ENCODE measurements at places on chromosomes 16 and 17. TPM values are rescaled to one million over a fixed set of nuclear protein-coding genes. Genes with fewer than 3 reads are reported as not detected.

- DNase-seq, result peak; percentile 97
Measured at GRCh38 chr17:76271669-76272540, 6.8 kb downstream of the UBALD2 start.

DNA sequence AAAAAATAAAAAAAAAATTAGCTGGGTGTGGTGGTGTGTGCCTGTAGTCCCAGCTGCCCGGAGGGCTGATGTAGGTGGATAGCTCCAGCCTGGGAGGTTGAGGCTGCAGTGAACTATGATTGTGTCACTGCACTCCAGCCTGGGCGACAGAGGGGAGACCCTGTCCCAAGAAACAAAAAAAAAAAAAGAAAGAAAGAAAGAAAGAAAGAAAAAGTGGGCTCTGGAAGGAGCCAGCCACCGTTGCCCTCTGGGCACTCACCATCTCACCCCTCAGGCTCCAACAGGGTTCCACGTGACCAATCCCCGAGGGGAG, 87.3 kb upstream of the TOB1 start:
- DNase-seq, result no peak

DNA sequence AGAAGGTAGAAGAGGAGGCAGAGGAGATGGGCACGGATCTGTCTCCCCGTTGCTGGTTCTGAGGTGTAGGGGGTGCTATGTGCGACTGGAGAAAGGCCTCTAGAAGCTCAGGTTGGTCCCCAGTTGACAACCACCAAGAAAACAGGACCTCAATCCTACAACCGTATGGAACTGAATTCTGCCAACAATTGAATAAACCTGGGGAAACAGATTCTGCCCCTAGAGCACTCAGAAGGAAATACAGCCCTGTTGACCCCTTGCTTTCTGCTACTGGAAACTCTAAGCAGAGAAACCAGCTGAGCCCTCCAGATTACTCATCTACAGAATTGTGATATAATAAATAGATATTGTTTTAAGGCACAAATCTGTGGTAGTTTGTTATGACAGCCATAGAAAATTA, 313.0 kb upstream of the GOT2 start:
- DNase-seq, result no peak

ASB16 gene
- total RNA-seq, result not detected

DNA sequence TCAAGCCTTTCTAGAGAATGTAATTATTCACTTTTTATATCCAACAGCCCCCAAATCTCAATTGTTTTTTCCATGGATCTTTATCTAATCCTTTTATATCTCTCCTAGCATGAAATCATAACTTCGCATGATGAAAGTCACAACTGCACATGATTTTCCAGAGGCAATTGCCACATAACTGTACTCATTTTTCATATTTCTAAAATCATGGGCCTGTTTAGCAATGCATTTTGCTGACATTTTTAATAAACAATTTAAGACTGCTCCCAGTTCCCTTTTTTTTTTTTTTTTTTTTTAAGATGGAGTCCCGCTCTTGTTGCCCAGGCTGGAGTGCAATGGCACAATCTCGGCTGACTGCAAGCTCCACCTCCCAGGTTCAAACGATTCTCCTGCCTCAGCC, 83.5 kb downstream of the VMP1 start:
- no peak for DNase-seq

- DNase-seq, result peak; percentile 80
Measured at GRCh38 chr16:68752602-68753001, 15.5 kb downstream of the CDH1 start.

DNA sequence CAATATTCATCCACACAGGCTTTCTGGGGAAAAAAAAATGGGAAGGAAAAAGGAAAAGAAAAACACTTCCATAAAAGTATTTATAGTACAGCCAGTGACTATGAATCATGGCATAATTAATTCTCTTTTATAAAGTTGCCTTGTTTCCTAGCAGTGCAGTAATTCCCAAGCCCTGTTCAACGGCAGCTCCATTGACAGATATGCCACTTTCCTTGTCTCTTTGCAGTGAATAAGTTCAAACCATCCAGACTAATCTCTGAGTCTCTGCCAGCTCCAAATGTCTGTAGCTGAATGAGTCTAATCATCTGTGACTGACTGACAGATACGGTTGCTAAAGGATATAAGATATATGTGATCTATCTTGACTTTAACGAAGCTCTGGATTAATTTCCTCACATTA, 52.9 kb upstream of the KCNJ16 start:
- no peak for DNase-seq

GRCh38 chr16:1781758-1782407, 488 bp downstream of the SPSB3 start:
- DNase-seq, result peak; percentile 32

GRCh38 chr16:23679274-23679985, 741 bp downstream of the PLK1 start:
- peak; percentile 50 for DNase-seq

ZFP3 gene
- 0.83 TPM for total RNA-seq

DNA sequence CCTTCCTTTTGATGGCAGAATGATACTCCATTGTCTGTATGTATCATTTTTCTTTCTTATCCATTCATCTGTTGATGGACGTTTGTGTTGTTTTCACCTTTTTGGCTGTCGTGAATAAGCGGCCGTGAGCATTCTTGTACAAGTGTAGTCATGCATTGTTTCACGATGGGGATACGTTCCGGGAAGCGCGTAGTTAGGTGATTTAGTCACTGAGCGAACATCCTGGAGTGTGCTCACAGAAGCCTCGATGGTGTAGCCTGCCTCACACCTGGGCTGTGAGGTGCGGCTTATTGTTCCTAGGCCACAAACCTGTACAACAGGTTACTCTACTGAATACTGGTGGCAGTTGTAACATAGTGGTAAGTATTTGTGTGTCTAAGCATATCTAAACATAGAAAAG, 136.5 kb downstream of the CMIP start:
- DNase-seq, result no peak

GRCh38 chr16:73771196-73772064, 525.2 kb upstream of the PSMD7 start:
- DNase-seq, result no peak

GRCh38 chr17:79043931-79044320, 20.0 kb downstream of the C1QTNF1 start:
- DNase-seq, result no peak

GRCh38 chr17:78005452-78006171, 47.1 kb downstream of the TNRC6C start:
- DNase-seq, result no peak

- peak; percentile 32 for DNase-seq
Measured at GRCh38 chr16:87945351-87946042, 5.7 kb upstream of the BANP start.

DNA sequence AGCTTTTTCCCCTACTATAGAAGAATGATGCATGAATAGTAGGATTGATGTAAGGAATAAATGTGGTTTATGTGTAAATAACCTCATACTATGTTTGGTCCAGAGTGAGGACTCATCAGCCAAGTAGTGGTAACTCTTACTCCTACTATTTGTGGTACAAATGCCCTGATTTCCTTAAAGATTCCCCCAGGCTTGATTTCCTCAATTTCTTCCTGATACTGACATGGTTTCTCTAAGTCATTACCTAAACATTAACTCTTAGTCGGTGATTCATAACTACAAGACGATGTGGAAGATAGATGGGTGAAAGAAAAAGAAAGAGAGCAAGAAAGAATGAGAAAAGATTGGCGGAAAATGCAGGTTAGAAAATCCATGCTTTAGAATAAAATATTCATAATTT, 17.2 kb upstream of the MYOCD start:
- DNase-seq, result no peak

TMEM100 gene
- not detected for total RNA-seq

Data from activated naive CD4-positive, alpha-beta T cell treated with anti-CD3 and anti-CD28 coated beads for 36 hours (primary cell).